Activated naive CD8-positive, alpha-beta T cell treated with anti-CD3 and anti-CD28 coated beads, Interleukin-2, amount 50 U/mL, for 24 hours (primary cell): ENCODE measurements at places on chromosomes 1 and 21.

- no peaks in the 10 kb centered on the region for H3K4me1 ChIP-seq
- H3K27me3 ChIP-seq: peaks cover 6% of the 10 kb centered on the region
- H3K36me3 ChIP-seq: no peaks in the 10 kb centered on the region
- H3K4me3 ChIP-seq: no peak overlapping the region
Observed at GRCh38 chr1:229704157-229704556, 78.1 kb downstream of the URB2 start.

DNA sequence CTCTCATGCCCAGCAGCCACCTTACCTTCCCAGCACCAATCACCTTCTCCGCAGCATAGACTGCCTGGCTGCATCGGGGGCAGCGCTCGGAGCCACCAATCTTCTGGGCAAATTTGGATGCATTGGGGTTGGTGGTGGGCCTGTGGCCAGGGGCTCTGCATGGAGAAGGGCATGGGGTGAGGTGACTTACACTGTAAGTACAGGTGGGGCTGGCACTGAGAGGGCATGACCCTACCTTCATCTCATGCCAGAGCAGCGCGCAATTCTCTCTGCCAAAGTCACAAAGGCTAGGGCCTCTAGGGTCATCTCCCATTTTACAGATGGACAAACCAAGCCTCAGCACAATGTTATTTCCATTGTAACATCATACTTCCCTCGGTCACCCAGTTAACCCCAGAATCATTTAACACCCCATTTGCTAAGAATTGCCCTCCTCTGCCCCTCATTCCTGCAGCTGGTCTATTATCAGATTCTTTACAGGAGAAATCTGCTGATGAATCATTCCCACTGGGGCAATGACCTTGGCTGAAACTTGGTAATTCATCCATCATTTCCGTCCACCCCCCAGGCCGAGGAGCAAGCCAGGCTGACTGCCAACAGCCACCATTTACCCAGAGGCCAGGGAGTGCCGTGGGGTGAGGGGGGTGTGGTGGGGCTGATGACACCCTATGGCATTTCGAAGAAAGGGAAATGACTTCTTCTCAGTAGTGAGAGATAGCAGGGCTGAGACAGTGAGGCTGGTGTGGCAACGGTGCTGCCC, 17.9 kb downstream of the CSRP1 start:
- H3K27me3 ChIP-seq: no peaks in the 10 kb centered on the region
- DNase-seq: no peak
- peaks cover 15% of the 10 kb centered on the region for H3K36me3 ChIP-seq
- H3K4me3 ChIP-seq: no peak overlapping the region
- no peaks in the 10 kb centered on the region for H3K4me1 ChIP-seq
- H3K27ac ChIP-seq: no peak overlapping the region

GRCh38 chr1:225777058-225777582, 506 bp upstream of the SRP9 start:
- H3K4me1 ChIP-seq: peaks cover 24% of the 10 kb centered on the region
- DNase-seq: no peak
- H3K27me3 ChIP-seq: no peaks in the 10 kb centered on the region

DNA sequence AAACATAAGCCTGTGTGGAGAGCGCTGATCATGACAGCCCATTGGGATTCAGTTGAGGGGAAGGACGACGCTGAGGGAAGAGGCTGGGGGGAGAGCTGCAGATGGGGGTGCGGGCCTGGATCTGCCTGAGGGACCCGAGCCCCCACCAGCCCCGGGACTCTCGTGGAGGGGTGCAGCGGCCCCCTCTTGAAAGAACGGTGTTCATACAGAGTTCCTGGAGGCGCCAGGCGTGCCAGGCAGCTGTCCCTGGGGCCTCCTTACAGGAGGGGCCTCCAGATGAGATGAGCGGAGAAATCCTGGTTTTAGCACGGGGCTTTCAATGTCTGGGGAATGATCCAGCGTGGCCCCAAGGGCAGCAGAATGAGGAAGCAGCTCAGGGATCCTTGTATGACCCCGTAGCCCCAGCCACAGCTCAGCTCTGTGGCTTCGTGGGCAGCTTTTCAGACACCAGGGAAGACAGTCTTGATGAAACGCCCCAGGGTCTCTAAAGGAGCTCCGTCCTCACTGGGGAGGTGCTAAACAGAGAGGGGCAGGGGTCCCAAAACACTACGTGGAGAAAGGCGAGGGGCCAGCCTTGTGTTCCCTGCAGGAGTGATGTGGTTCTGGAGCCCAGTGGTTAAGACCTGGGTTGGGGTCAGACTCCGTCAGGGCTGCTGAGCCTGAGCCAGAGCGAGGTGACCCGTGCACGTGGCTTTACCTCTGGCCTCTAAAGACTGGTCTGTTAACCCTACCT, 7.2 kb upstream of the DSCAM start:
- H3K4me1 ChIP-seq: no peaks in the 10 kb centered on the region
- H3K27ac ChIP-seq: no peak overlapping the region
- no peaks in the 10 kb centered on the region for H3K36me3 ChIP-seq
- no peak overlapping the region for H3K4me3 ChIP-seq
- no peak for DNase-seq
